ENCODE measurements at places on chromosomes 3 and 15.

- DNase-seq: no peak
These were observed 48.4 kb upstream of the CCK start for GRCh38 chr3:42314411-42314810.

DNA sequence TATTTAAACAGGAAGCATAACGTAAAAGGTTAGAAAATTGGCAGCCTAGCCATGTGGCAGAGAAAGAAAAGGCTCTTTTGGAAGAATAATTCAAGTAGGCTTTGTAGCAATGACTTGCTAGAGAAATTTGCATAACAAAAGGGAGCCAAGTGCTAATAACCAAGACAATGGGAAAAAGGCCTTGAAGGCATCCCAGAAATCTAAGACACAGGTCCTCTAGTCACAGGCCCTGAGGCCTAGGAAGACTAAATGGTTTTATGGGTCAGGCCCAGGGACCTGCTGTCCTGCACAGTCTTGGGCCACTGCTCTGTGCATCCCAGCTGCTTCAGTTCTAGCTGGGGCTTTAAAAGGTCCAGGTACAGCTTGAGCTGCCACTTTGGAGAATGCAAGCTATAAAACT is 78.5 kb downstream of the FGF7 start:
- DNase-seq: no peak

DNA sequence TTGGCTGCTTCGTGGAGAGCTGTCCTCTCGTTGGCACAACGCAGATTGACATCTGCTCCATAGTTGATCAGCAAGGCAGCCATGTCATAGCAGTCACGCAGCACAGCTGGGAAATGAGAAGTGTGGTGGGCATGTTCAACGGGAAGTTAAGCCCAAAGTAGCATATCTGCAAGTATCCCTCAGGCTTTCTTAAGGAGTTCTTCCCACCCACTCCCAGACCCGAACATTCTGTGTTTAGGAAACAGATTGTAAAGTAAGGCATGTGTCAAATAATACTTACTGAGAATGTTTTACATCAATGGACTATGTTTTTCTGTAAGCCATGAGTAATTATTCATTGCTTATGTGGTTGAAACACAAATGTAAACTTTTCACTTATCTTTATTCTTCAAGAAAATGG is 9.2 kb downstream of the ASB14 start:
- no peak for DNase-seq

- DNase-seq: no peak
These were observed 38.0 kb downstream of the SMAD3 start for GRCh38 chr15:67103432-67103831.

DNA sequence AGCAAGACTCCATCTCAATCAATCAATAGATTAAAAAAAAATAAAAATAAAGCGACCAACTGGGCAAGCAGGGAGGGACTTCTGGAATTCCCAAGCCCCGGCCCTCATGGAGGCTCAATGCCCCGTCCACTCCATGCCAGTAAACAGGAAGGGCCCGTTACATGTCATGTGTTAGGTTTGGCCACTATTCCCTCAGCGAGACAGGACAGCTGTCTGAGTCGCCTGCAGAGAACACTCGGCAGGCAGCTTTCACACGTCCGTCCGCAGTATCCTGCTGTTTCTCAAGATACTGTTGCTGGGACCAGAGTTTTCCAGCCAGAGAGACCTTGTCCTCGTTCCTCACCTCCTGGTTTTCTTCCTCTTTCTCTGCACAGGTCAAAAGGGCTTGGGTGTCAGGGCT is 18.0 kb downstream of the TMEM44 start:
- no peak for DNase-seq

- DNase-seq: no peak
These were observed 178.6 kb upstream of the CCDC54 start for GRCh38 chr3:107198581-107199181.

GRCh38 chr3:31968369-31968926 is 12.6 kb downstream of the OSBPL10 start:
- no peak for DNase-seq

DNA sequence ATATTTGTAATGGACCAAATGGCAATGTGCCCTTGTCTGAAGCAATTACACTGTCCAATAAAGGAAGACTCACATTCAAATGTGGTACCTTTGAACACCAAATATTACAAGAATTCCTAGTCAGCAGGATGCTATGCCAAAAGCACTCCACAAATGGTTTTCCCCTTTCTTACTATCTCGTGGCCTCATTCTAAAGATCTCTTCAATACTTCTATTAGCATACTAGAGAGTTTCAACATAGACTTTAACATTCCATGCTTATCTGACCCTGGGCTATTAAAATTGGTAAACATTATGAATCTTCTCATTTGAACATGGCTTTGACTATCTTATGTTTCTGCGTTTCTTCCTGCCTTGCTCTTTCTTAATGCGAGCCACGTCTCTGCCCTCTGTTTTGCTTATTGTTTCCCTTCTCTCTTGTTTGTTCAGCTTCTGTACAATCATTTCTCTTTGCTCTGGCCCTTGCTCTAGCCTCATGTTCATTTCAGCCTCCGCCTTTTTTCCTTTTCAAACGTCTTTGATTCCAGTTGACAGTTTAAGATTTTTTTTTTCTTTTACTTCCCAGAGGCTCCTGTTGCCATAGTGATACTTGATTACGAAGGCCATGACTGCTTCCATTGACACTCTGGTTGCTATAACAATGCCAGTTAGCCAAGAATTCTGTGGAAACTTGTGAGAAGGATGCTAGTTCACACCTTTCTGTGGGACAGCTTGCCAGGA is 49.5 kb upstream of the SLC9A9 start:
- DNase-seq: no peak

DNA sequence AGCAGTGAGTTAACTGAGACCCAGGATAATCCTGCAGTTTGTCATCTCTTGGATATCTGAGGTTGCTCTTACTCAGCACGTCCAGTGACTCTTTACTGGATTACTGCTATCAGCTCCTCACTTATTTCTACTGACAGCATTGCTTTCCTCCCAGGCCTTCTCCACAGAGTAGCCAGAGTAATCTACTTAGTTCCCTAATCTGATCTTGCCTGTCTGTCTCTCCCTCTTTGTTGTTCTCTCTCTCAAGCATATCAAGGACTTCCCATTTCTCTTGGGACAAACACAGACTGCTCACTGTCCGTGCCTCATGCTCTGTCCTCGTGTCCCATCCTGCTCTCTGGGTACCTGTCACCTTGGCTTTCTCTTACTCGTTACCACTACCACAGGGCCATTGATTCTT is 376.2 kb downstream of the FEZF2 start:
- DNase-seq: no peak

DNA sequence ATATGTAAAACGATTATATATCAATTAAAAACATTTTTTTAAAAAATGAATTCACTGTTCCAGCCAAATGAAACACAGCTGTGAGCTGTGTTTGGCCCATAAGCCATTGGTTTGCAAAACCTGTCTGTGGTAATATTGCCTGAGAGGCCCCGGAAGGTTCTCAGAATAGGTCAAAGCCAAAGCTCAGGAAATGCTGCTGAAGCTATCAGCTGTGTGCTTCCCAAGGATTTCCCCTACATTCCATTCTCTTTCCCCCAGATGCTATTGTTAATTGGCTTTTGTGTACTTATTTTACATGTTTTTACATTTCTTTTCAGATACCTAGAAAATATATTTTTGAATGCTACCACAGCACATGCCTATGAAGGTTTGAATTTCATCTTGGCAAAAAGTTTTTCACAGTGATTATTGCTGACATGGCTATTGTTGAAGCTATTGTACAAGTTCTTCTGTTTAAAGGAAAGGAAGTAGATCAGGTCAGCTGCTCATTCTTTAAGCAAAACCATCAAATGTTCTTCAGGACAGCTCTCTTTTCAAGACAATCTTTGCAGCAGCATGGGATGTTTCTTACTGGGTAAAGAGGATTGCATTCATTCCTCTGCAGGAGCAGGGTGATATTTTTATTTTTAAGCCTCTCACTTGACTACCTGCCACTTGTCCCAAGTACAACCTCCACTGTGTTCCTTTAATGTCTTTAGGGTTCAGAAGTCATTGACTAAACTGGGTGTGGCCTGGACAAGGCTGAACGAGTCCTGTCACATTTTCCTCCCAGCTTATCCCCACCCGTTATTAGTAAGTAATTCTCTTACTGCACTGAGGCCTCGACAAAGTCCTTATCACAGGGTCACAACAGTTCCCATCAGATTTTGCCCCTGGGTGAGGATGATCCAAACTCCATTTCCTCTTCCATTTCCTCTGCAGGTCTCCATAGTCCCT is 26.3 kb upstream of the BNC1 start:
- no peak for DNase-seq

GRCh38 chr3:10706156-10706739 is 109.8 kb upstream of the SLC6A11 start:
- no peak for DNase-seq

GRCh38 chr3:108177536-108177935 is 44.7 kb downstream of the IFT57 start:
- no peak for DNase-seq

DNA sequence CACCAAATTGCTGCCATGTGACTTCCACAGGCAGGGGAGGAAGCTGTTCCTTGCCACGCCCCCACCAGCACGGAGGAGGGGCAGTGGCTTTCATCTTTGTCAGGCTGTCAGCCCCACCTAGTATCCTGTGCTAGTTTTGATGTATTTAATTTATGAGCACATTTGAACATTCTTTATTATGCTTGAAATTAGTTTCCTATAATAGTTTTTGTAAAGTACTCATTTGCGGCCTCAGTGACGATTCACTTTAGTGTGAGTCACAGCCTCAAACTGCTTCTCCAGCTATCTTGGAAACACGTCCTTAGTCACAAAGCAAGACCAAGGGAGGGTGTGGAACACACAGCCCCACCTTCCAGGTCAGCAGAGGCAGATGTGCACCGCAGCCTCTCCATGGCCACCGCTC is 239.9 kb upstream of the ATP10A start:
- no peak for DNase-seq

DNA sequence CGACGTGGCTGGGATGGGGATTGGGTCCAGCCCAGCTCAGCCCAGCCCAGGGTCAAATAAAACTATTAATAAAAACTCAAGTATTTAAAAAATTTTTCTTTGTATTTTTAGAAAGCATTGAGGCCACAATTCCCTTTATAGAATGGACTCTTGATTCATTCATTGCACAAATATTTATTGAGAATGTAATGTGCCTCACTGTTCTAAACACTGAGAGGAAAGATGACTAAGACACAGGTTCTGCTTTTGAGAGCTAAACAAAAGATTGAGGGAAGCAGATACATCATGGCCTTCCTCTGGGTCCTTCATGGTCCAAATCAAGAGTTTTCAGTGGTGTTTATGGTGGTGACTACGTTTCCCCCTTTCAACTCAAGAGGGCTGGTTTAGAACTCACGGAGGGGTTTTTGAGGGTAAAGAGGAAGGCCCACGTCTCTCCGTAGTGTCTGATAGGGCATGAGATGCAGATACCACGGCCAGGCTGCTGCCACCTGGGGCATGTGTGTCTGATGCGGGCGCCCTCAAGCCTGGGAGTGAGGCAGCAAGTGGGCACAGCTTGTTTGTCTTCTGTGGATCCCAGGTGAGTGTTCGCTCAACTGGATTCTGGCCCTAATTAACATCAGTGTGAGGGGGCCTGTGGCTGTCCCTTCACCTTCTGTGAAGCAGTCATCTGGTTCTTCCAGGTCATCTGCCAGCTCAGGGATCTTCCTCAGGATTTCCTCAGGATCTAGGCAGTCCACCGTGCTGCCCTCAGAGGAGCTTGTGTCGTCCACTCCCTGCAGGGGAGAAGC is 73.5 kb upstream of the SCN5A start:
- no peak for DNase-seq

- no peak for DNase-seq
These were observed 5.8 kb upstream of the TM4SF4 start for GRCh38 chr3:149468504-149469212.

GRCh38 chr3:100048248-100048647 is 66.1 kb downstream of the FILIP1L start:
- DNase-seq: no peak

DNA sequence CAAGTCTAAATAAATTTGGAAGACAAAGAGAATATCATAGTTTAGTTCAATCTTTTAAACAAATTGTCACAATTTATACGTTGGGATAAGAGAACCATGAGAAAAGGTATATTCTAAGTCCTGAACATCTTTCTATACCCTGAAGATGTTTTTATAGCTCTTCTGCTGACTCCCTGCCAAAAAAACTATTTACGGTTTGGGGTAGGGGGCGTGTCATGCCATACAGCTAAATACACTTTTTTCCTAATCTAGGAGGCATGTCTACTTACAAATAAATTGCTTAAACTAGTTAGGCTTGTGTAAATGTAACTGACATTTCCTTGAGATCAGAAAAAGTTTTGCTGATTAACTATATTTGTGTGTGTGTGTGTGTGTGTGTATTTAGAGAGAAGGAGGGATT is 163.3 kb downstream of the PGPEP1L start:
- DNase-seq: no peak

- no peak for DNase-seq
These were observed 27.5 kb downstream of the ESYT3 start for GRCh38 chr3:138461896-138462295.

GRCh38 chr3:50502225-50502583 is 1.2 kb downstream of the CACNA2D2 start:
- DNase-seq: no peak

DNA sequence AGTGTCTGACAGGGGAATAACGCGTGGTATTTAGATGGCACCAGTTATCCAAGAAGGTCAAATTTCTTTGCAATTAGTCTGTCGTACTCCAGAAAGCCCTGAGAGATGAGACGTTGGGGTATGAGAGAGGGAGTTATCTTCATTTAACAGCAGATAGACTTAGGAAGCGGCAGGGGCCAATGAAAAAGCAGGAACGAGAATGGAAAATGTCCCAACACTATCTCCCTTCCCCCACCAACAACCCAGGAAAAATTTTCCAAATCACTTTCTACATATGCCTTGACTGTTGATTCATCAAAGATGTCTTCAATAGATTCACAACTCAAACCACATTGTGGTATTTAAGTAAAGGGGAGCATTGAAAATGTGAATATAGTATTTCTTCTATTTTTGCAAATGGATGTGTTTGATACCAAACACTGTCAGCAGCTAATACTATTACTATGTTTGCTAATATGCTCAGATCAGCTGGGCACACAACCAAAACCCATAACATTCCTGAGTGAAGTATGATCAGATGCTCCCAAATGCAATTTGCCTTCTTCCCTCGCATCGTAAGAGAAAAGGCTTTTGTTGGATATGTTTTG is 13.3 kb upstream of the GREM1 start:
- DNase-seq: no peak

GRCh38 chr3:157436583-157437291 is at the start of gene PTX3:
PTX3 (plus strand) TSS chr3:157436850; CDS start chr3:157436934, 84 bp downstream.
- DNase-seq: no peak

- DNase-seq: no peak
These were observed 61.5 kb upstream of the GRM7 start for GRCh38 chr3:6799264-6799915.

- no peak for DNase-seq
These were observed 25.1 kb downstream of the POLR2M start for GRCh38 chr15:57731530-57732103.
